ENCODE measurements at places on chromosomes 1 and 21. TPM values are rescaled to one million over a fixed set of nuclear protein-coding genes. Genes with fewer than 3 reads are reported as not detected.

- peak; percentile 83 for DNase-seq
- no peak overlapping the region for H3K4me3 ChIP-seq
- no peaks in the 10 kb centered on the region for H3K27me3 ChIP-seq
- H3K27ac ChIP-seq, result no peak overlapping the region
- H3K36me3 ChIP-seq, result no peaks in the 10 kb centered on the region
- no peaks in the 10 kb centered on the region for H3K4me1 ChIP-seq
Measured at GRCh38 chr1:211476200-211476849, 15.6 kb downstream of the RD3 start.

DNA sequence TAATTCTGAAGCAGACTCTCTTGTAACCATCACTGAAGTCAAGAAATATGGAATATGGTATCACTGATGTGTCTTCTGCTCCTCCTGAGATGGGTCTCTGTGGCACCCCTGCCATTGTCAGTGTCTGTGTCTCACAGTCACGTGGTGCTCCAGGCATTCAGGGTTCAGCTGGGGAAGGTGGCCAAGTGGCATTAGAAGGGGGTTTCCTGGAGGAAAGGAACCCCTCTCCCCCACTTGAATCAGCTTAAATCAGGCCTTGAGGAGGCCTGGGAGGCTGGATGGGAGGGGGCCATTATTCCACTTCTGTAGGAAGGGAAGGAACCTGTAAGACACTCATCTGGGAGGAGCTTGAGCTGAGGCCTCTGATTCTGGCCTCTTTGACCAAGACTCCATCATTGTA, 20.5 kb downstream of the CYP4B1 start:
- no peak for DNase-seq
- no peaks in the 10 kb centered on the region for H3K36me3 ChIP-seq
- H3K4me1 ChIP-seq, result no peaks in the 10 kb centered on the region
- H3K27ac ChIP-seq, result no peak overlapping the region
- H3K27me3 ChIP-seq, result no peaks in the 10 kb centered on the region

DNA sequence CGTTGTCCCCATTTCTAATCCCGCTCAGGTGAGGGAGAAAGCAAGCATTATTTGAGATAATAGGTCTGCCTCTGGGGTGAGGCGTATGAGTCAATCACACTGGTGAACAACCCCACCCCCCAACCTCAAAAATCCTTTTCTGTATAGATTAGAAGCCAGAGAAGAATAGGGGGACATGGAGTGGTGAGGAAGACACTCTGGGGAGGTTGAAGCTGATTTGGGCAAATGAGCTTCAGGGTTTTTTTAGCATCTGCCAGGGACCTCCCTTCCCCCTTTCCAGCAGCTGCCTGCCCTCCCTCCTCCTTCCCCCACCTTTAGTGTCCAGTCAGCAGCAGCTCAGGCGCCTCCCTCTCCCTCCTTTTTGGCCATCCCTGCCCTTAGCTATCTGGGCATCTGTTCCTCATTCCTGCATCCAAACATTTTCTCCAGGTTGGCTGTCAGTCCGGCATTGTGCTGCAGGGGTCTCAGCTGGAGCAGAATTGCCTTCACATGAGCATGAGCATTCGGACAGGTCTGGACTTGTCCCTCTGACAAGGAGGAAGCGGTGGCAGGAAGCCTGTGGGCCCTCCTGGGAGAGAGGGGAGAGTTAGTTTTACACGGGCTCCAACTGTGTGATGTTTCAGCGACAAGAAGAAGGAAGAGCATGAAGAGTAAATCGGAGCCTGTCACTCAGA, 30.8 kb upstream of the PTGFRN start:
- peak overlapping the region; percentile 63 for H3K4me3 ChIP-seq
- no peaks in the 10 kb centered on the region for H3K27me3 ChIP-seq
- peaks cover 23% of the 10 kb centered on the region for H3K4me1 ChIP-seq
- no peaks in the 10 kb centered on the region for H3K36me3 ChIP-seq

RSPO1 gene
- not detected for total RNA-seq

NHLH2 gene
- not detected for total RNA-seq

Measured in ascending aorta (tissue), 2 donors.